ENCODE measurements at places on chromosomes 7 and 10.
A peak's percentile ranks its signal among the peaks of the same experiment; 100 is the strongest.

GRCh38 chr10:116207690-116208089, 65.3 kb downstream of the GFRA1 start:
- DNase-seq, result no peak

- no peak for DNase-seq
Measured at GRCh38 chr10:110609605-110610004, 34.5 kb upstream of the RBM20 start.

GRCh38 chr10:63266391-63267316, 133.5 kb downstream of the NRBF2 start:
- no peak for DNase-seq

DNA sequence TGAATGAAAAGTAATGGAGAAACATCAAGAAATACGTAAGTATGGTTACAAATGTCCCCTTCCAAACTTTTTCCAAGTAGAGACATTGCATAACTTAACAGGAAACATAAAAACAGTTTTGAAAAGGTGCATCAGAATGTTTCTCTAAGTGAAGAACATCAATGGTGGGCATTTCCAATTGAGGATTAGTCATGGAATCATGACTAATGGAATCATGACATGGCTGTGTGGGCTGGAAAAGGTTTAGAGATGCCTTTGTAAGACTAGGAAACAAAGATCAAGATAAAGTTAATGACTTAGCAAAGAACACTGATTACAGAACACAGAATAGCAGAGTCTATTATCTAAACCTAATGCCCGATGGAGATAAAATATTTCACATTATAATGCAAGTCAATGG, 272.0 kb downstream of the HPSE2 start:
- DNase-seq, result no peak

- no peak for DNase-seq
Measured at GRCh38 chr7:89283302-89283701, 487.8 kb upstream of the TEX47 start.

DNA sequence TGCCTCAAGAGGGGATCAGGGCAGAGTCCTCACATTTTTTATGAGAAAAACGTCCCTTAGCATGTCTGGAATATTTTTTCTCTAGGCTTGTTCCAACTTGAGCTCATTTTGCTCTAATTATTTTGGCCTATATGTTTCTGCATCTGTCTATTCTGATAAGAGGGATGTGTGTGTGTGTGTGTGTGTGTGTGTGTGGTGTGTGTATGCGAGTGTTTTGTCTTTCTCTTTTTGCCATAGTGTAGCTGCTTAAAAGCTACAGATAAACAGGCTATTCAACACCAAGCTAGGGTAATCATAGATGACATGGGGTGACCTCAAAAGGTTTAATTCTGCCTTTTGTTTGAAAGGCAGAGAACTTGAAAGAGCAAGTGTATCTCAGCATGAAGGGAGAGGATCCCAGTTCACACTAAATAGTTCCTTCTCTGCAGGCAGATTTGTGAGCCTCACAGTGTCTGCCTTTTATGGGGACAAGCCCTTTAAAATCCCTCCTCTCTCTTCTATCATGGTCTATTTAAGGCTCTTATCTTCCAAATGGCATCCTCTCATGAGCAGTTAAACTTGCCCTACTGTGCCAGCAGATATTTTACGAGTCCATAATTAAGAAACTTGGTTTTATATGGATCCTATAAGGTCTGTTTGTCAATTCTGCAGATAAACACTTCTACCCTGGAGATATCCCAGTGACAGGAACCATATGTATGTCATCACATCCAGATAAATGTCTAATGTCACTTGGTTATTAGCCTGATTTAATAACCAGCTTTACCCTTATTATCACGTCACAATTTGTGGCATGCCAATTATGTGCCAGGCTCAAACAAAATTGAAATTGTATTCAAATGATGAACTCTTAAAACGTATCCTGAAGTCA, 202.9 kb upstream of the MTPN start:
- DNase-seq, result no peak

GRCh38 chr10:30865141-30865926, 166.3 kb downstream of the ZNF438 start:
- DNase-seq, result no peak

DNA sequence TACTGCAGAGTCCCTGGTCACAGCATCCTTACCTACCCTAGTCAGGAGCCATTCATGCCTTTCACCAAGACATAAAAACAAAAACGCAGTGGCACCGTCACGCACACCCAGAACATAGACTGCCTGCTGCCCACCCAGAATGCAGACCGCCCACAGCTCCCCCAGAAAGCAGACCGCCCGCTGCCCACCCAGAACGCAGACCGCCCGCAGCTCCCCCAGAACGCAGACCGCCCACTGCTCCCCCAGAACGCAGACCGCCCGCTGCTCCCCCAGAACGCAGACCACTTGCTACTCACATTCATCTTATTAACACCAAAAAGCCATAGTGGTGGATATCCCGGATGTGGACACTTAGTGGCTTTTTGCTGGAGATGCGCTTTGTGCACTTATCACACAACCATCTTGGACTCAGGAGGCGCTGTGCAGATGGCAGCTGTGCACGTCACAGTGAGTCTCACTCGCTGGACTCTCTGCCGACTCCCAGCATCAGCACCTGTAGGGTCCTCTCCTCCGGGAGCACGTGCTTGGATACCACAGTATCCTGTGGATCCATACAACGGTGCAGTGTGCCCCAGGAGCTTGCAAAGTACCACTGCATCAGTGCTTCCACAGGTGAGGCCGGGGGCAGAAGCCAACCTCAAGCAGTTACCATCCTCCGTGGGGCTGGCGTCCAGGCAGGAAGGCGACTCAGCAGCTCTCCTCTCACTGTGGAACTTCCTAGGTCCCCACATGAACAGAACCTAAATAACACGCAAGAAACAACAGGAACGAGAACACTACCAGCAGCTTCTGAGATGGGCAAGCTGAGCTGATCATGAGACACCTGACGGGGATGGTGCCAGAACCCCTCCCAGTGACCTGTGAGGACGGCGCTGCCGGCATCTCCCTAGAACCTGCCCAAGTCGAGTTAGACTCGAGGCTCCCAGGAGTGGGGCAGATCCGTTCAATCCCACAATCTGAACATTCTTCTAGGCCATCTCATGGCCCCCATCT, 161.0 kb downstream of the DIP2C start:
- DNase-seq, result no peak

DNA sequence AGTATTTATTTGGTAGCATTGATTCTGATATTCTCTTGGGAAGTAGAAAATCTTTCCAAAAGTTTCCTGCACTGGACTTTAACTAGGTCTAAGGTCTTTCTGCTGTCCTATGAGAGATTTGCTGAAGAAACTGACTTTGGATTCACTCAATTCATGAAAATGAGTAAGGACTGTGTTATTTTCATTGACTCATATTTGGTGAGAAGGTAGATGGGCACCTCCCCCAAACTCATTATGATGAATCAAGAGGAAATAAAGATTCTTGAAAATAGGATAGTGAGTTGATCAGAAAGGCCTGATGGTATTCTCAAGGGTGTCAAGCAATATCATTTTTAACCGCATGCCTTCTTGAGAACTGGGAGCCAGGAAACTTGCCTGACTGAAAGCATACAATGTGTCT, 110.3 kb downstream of the RNF133 start:
- no peak for DNase-seq

GRCh38 chr7:36777062-36777461, 52.8 kb upstream of the AOAH start:
- peak; percentile 43 for DNase-seq

DNA sequence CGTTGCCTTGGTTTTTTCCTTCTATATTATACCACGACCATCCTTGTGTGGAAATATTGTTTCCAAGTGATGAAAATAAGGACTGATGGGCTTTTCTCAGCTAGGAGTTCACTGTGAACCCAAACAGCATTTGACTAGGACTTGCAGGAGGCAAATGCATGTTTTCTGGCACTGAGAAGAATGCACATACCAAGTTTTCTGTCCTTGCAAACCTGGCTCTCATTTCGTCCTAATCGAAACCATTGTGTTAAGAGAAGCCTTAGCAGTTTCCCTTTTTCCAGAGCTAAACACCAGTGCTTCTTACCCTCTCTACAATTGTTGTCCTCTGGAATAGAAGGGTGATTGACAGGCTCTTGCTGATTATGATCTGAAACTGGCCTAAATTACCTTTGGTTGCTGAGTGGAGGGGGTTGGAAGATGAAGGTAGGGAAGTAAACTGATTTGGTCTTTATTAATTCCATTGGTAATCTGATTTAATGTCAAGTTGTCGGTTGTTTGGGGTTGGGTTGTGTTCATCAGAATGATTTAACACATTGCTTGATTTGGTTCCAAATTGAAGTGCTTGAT, 33.1 kb upstream of the ELMO1 start:
- no peak for DNase-seq

GRCh38 chr7:55939514-55940123, 12.1 kb upstream of the MRPS17 start:
- DNase-seq, result no peak

DNA sequence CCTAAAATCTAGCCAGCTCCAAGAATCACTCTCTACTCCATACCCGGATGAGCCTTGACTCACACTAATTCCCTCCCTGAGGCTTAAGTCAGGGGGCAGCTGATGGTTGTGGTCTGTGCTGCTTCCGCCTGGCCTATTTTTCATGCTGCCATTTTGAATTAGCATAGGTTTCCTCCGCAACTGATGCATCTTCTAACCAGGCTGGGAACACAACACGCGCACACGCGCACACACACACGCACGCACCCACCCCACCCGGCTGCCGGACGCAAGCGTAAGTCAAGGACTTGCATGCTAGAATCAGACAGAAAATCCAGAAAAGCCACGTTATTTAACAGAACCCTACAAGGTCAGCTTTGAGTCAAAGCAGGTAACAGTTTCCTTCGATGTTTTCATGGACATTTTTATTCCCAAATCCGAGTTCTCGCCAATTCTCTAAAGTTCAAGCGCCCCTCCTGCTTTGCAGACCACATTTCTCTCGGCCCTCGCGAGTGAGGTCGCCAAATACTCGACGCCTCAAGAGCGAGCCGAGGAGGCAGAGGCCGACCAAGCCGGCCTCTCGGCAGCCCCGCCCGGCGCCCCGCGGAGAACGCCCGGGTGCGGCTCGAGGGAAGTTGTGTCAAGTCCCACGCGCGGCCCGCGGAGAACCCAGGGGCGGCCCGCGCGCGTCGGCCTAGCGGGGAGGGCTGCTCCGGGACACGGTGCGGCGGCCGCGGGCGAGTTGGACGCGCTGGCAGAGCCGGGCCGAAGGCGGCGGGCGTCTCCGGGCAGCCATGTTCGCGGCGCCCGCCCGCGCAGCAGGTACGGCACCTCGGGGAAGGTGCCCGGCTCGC, 961 bp downstream of the SCRN1 start:
- no peak for DNase-seq

DNA sequence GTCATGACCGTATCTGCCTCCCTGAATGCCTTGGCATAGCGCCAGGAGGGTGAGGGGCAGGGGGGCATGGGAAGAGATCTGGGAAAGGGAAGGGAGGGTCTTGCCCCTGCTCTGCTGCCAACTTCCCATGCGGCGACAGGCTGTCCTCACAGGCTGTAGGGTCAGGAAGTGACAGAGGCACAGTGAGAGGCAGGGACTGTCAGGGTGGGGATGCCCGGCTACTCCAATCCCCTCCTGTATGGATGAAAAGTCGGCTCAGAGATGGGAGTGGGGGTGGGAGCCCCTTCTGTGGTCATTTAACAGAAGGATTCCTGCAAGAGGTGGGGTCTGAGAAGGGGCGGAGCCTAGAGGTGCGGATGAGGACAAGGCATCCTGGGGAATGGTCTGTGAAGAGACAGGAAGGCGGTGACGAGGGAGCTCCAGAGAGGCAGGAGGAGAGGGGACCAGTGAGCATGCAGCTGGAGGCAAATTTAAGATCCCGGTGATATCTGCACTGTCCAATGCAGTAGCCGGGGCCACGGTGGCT, 20.8 kb upstream of the UNC5B start:
- DNase-seq, result no peak

DNA sequence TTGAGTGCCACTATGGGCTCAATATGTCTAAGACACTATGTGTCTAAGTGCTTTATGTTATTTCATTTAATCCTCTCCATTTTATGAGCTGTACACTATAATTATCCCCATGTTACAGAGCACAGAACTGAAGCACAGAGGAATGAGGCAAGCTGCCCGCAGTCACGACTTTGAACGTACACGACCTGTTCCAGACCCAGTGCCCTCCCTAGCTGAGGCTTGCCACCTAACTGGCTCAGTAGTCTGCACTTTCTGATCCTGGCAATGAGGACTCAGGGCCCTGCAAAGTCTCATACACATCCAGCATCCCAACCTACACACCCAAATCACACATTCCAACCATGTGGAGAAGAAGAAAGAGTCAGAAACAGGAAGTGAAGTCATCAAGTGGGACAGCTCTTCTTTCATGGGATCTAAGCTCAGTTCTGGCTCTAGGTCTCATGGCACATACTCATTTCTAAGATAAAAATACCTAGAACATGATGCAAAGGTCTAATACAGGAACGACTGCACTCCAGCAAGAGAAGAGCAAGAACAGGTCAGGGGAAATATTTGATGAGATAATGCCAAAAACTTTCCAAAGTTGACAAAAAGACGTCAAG, 42.4 kb upstream of the DDC start:
- no peak for DNase-seq

- no peak for DNase-seq
Measured at GRCh38 chr10:87079106-87079836, 15.4 kb downstream of the GLUD1 start.

DNA sequence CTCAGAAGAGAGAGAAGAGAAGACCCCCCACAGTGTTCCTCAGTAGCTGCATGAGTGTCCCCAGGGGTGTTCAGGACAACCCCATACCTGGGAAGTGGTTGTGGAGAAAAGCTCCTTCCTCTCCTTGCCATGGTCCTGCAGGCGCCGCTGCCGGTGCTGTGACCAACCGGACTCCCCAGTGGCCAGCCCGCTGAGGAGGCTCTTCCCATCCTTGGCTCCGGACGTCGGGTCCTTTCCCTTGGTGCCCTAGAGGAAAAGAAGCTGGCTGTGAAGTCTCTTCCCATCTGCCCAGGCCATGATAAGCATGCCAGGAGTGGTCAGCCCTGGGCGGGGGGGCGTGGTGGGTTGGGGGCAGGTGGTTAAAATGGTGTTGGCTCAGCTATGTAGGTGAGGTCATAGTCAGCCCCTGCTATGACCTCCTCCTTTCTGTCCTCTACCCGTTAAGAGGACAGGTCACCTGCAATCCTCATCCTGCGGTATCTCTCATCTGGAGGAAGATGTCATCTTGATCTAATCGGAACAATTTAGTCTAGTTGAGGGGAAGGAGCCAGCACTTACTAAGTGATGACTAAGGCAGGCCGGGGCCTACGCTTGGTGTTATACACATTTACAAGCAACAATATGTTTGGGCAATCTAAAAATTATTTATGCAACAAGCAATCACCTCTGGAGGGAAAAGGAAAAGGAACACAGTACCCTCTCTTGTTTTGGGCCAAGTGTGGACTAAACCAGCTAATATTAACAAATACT, 13.2 kb downstream of the WDR91 start:
- DNase-seq, result no peak

DNA sequence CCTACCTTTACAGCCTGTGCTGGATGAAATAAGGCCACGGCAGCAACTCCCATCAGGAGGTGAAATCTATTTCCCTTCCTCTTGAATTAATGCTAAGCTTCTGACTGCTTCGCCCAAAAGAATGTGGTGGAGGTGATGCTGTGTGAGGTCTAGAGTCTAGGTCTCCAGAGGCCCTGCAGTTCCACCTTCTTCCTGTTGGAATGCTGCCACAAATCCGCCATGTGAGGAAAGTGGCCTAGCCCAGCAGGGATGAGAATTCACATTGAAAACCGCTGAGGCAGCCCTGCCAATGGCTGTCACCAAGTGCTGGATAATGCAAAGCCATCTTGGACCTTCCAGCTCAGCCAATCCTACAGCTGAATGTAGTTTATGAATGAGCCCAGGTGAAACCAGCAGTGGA, 28.0 kb downstream of the RHOBTB1 start:
- no peak for DNase-seq

- DNase-seq, result peak; percentile 55
Measured at GRCh38 chr7:45917658-45918057, 3.4 kb downstream of the IGFBP3 start.

GRCh38 chr10:116487522-116488430, 58.0 kb upstream of the PNLIP start:
- DNase-seq, result no peak
